Vagina (tissue), 2 donors: ENCODE measurements at places on chromosomes 4 and X. TPM values are rescaled to one million over a fixed set of nuclear protein-coding genes. Genes with fewer than 3 reads are reported as not detected.

GRCh38 chrX:1587161-1587560, 4.2 kb upstream of the AKAP17A start:
- H3K4me3 ChIP-seq: no peak overlapping the region
- no peaks in the 10 kb centered on the region for H3K27me3 ChIP-seq
- no peaks in the 10 kb centered on the region for H3K36me3 ChIP-seq
- H3K4me1 ChIP-seq: no peaks in the 10 kb centered on the region
- no peak overlapping the region for H3K27ac ChIP-seq

DNA sequence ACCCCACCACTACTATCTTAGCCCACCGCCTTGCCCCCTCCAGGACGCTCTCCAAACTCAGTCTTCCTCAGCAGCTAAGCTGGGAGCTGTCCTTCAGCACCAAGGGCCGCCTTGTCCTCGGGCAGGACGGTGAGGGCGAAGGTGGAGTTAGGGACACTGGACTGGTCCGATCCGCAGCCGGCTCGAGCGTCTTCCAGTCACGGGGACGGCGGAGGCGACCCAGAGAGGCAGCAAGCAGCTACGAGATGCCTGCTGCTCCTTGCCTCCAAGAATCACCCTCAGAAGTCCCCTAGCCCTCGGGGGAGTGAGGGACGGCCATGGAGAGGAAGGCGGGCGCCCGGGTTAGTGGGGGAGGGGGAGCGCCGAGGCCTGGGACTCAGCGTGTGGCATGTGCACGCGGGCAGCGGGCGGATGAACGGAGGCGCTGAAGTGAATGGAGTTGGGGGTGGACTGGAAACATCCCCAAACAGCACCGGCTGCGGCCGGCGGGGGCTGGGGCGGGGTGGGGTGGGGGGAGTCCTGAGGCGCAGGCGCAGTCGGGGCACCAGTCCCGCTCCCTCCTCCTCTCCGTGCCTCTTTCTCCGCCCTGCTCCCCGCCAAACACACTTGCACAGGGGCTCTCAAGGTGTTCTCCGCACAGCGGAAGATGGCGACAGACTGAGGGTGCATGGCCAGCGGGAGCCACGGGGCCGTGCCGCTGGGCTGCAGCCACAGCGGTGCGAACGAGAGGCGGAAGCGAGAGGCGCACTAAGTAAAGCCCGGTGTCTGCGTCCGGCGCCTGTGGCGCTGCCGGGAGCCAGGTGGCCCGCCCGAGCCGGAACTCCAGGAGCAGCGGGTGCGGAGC, at the start of gene NALF2:
Gene NALF2 (plus strand): TSS at position 545 of the 844 bp plus-strand sequence. CDS start 957 bp downstream, outside the sequence.
- H3K27me3 ChIP-seq: no peaks in the 10 kb centered on the region
- H3K36me3 ChIP-seq: no peaks in the 10 kb centered on the region
- H3K27ac ChIP-seq: no peak within 1 kb of the TSS
- peak within 1 kb of the TSS; percentile 46 for H3K4me3 ChIP-seq

DNA sequence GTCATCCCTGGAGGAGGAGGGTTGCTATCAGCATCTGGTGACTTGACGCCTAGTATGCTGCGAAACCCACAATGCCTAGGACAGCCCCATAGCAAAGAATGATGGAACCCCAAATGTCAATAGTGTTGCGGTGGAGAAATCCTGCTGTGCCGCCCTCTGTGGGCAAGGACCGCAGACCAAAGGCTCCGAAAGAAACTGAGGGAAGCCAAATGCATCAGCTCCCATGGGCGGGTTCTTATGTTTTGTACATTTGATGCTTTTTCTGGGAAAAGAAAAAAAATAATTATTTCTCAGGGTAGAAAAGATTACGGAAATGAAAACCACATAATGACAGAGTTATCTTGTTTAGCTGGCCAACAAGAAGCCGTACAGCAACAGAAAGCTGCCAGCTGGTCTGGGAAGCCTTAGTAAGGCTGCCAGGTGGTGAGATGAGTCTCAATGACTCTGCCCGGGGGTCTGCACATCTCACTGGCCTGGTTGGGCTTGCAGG, 95.0 kb upstream of the TBL1X start:
- no peaks in the 10 kb centered on the region for H3K36me3 ChIP-seq
- no peak overlapping the region for H3K27ac ChIP-seq
- H3K4me1 ChIP-seq: no peaks in the 10 kb centered on the region
- no peak overlapping the region for H3K4me3 ChIP-seq
- DNase-seq: no peak

DNA sequence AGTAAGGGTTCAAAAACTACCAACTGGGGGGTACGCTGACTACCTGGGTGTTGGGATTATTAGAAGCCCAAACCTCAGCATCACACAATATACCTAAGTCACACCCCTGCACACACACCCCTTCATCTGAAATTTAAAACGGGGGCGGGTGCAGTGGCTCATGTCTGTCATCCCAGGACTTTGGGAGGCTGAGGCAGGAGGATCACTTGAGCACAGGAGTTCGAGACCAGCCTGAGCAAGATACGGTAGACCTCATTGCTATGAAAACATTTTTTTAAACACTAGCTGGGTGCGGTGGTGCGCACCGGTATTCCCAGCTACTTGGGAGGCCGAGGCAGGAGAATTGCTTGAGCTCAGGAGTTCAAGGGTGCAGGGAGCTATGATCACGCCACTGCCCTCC, 331.0 kb downstream of the ASMT start:
- no peak for DNase-seq
- H3K27ac ChIP-seq: no peak overlapping the region
- no peaks in the 10 kb centered on the region for H3K4me1 ChIP-seq
- no peaks in the 10 kb centered on the region for H3K36me3 ChIP-seq

- H3K4me1 ChIP-seq: peaks cover 24% of the 10 kb centered on the region
- DNase-seq: no peak
- H3K27me3 ChIP-seq: no peaks in the 10 kb centered on the region
- H3K4me3 ChIP-seq: peak overlapping the region; percentile 97
- H3K36me3 ChIP-seq: no peaks in the 10 kb centered on the region
Measured at GRCh38 chr4:37685823-37686372, 278 bp downstream of the RELL1 start.

GRCh38 chrX:117751155-117751554, 365.5 kb downstream of the KLHL13 start:
- no peaks in the 10 kb centered on the region for H3K36me3 ChIP-seq
- H3K4me3 ChIP-seq: no peak overlapping the region
- DNase-seq: no peak
- H3K27ac ChIP-seq: no peak overlapping the region

DNA sequence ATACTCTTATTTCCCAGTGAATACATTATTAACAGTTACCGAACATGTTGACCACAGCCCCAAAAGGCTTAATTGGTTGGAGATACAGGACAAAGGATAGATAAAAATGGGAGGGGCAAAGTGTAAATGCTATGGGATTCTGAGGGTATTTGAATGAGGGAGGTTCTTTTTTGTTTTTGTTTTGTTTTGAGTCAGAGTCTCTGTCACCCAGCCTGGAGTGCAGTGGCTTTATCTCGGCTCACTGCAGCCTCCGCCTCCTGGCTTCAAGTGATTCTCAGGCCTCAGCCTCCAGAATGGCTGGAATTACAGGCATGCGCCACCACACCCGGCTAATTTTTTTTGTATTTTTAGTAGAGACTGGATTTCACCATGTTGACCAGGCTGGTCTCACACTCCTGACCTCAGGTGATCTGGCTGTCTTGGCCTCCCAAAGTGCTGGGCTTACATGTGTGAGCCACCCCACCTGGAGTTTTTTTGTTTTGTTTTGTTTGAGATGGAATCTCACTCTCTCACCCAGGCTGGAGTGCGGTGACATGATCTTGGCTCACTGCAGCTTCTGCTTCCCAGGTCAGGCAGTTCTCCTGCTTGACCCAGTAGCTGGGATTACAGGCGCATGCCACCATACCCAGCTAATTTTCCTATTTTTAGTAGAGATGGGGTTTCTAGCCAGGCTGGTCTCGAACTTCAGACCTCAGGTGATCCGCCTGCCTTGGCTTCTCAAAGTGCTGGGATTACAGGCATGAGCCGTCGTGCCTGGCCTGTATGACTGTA, 9.0 kb downstream of the UBE2K start:
- H3K4me1 ChIP-seq: peaks cover 36% of the 10 kb centered on the region
- H3K36me3 ChIP-seq: peaks cover 4% of the 10 kb centered on the region
- no peaks in the 10 kb centered on the region for H3K27me3 ChIP-seq
- no peak overlapping the region for H3K4me3 ChIP-seq

DNA sequence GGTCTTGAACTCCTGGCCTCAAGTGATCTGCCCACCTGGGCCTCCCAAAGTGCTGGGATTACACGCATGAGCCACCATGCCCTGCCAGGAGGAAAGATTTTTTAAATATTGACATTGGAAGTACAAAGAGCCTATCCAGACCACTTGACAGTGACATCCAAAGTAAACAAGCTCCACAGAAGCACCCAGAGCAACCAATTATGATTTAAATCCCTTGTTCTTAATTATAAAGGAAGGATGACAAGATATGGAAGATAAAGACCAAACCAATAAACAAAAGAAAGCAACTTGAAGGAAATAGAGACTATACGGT, 27.7 kb upstream of the RPL34 start:
- no peaks in the 10 kb centered on the region for H3K27me3 ChIP-seq
- no peaks in the 10 kb centered on the region for H3K4me1 ChIP-seq
- H3K4me3 ChIP-seq: no peak overlapping the region
- H3K27ac ChIP-seq: no peak overlapping the region

DNA sequence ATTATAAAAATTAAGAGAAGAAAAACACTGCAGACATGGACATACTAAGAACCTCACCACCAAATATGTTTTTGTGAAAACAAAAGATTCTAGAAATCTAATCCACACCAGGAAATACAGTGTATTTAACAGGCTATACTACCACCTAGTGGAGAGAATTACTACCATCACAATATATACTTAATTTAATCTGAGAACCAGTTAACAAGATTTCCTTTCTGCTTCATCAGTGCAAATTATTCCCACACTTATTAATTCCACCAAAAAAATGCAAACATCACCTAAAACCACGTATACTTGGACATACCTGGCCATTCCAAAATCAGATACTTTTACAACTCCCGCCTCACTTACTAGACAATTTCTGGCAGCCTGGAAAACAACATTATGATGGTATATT, 7.0 kb upstream of the TXK start:
- H3K4me1 ChIP-seq: no peaks in the 10 kb centered on the region
- no peaks in the 10 kb centered on the region for H3K27me3 ChIP-seq
- H3K36me3 ChIP-seq: no peaks in the 10 kb centered on the region
- H3K4me3 ChIP-seq: no peak overlapping the region
- no peak overlapping the region for H3K27ac ChIP-seq

DNA sequence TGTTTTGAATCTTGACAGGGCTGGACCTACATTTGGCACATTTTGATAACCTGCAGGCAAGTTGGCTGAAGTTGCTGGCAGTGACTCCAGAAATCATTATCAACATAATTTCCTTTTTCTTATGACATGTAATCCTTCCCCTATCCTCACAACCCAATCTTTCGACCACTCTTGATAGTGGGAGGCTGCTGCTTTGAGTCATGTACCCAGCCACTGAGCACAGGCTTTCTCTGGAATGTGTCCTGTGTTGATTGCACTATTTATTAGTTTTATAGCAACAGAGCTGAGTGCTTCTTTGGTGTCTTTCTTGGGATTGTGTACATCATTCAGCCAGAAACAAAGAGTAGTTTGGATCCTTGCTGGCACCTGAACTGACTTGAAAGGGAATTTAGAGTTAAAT, 183.1 kb upstream of the LEF1 start:
- H3K36me3 ChIP-seq: no peaks in the 10 kb centered on the region
- no peaks in the 10 kb centered on the region for H3K4me1 ChIP-seq
- H3K4me3 ChIP-seq: no peak overlapping the region
- H3K27me3 ChIP-seq: no peaks in the 10 kb centered on the region
- no peak overlapping the region for H3K27ac ChIP-seq

DNA sequence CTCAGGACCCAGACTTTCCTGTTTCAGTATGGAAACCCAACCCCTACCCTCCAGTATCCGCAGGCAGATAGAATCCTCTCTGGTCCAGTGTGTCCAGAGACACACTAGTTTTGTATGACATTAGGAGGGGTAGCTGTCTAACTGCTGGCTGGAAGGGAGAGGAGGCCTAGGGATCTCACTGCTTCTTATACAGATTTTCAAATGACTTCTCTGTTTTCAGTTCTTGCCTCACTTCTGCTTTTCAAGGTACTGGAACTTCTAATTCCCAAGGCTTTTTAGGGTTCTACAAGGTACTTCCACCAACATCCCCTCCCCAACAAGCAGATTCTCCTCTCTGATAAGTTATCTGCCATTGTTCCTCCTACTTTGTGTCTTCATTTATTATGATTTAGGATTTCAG, 6.1 kb downstream of the SGCB start:
- H3K4me3 ChIP-seq: no peak overlapping the region
- H3K27me3 ChIP-seq: no peaks in the 10 kb centered on the region
- peaks cover 22% of the 10 kb centered on the region for H3K36me3 ChIP-seq
- H3K4me1 ChIP-seq: peaks cover 39% of the 10 kb centered on the region

GNL3L gene
- total RNA-seq: 25.3 TPM

NPY2R gene
- total RNA-seq: 0.49 TPM

MAP9 gene
- total RNA-seq: 3.4 TPM
